Stimulated activated naive CD8-positive, alpha-beta T cell treated with anti-CD3 and anti-CD28 coated beads, Interleukin-15, Interleukin-2, amounts not matched to agents 100 U/mL and 50 U/mL, for 24 hours (primary cell): ENCODE measurements at places on chromosomes 2 and 18.

DNA sequence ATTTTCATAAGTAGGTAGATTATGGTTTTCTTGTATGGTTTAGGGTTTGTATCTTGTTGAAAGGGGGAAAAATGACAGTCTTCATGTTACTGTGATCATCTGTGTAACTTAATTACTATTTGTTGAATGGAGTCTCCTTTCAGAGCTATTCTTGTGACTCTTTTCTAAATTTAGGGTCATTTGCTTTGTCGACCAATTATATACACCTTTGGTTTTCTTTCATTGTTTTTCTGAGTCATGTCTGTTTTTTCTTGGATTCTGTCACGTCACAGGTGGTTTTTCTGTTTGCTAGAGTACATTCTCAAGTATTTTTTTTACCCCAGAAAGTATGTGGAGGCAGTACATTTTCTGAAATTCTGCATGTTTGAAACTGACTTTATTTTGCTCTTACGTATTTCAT lies 43.8 kb upstream of the DYSF start:
- DNase-seq, result no peak

- DNase-seq, result no peak
Measured at GRCh38 chr2:197324801-197325200, 14.2 kb upstream of the ANKRD44 start.

- no peak for DNase-seq
Measured at GRCh38 chr2:216680951-216681629, 14.3 kb downstream of the IGFBP5 start.

GRCh38 chr2:206471524-206472062 lies 28.3 kb downstream of the ADAM23 start:
- no peak for DNase-seq

DNA sequence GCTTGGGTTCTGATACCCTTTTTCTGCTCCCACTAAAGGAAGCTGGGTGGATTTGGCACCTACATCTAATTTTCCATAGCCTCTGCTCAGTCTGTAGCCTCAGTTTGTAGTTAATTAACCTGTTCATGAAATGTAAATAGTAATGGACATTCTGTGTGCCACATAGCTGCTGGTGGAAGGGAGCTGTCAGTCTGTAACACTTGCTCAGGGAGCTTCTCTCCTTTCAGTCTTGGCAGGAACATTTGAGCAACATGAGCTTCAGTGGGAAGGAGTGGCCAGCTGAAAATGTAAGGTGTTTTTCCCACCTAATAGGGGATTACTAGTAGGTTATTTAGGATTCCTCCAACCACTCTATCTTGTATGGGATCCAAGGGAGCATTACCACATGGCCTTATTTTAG lies 203.4 kb downstream of the ASXL3 start:
- no peak for DNase-seq

DNA sequence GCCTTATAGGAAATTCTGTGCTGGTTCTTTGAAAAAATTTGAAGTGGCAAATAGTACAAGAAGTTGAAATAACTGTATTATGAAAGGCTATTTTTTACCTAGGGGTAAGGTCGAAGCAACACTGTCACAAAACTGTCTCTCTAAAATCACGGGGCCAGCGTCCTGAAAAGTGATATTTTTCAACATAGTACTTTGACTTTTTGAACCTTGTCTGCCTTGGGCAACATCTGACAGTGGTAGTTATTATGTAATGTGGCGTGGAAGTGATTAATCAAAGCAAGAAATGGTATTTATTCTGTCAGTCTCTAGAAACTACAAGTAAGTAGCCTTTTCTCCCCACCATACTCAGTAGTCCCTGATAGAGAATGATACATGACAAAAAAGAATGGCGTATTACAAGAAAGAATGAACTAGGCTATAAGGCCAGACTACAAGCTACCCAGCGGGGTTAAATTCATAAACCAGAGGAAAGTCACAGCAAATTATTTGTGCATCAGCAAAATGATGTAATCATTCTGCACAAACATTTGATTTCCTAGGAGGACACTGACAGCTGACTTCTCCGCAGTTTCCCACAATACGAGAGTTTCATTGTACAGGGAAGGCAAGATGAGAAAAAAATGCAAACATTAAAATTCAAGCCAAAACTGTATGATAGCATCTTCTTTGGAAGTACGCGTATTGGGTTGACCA lies 9.8 kb downstream of the GEN1 start:
- DNase-seq, result no peak

DNA sequence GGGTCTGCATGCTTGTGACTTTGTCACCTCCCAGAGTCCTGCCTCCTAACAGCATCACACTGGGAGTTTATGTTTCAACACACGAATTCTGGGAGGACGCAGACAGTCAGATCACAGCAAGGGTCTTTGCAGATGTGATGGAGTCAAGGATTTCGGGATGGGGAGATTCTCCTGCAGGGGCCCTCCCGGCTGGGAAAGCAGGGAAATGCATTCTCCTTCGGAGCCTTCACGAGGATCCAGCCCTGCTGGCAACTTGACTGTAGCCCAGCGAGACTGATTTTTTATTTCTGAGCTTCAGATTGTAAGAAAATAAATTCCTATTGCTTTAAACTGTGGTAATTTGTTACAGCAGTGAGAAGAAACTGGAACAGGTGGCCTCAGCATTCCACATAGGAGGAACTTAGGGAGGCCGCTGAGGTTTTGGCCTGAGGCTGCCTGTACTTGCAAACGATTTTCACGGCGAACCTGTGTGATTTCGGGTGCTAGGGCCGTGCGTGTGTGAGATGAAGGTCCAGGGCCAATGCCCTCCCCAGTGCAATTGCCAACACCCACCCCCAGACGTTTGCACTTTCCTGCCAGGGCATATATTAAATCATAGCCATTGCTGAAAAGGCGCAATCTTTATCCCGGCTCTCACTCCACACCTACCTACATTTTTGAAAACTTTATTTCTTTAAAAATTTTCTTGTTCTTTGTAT lies 79.8 kb downstream of the ASB1 start:
- DNase-seq, result no peak

GRCh38 chr2:80122675-80123074 lies 181.9 kb downstream of the LRRTM1 start:
- DNase-seq, result no peak

- no peak for DNase-seq
Measured at GRCh38 chr2:180524499-180524898, 455.9 kb upstream of the UBE2E3 start.

- DNase-seq, result no peak
Measured at GRCh38 chr18:49768051-49768391, 45.3 kb downstream of the ACAA2 start.

- peak; percentile 39 for DNase-seq
Measured at GRCh38 chr2:9655441-9656269, 24.9 kb upstream of the YWHAQ start.

DNA sequence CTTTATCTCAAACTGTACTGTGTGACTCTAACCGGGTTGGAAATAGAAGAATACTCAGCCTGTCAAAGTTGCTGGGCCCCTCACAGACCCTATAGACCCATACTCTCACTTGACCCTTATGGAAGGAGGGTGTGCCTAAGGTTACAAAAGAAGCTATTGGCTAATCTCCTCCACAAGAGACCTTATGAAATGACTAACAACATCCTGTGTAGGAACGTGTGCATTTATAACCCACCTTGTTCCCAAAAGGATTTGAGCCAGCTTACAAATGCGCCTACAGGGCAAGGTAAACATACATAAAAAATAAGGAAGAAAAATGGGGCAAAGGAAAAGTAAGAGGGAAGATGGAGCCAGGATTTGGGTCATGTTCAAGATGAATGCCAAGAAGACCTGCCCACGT lies 225.4 kb upstream of the SMAD2 start:
- no peak for DNase-seq

- DNase-seq, result no peak
Measured at GRCh38 chr2:86072271-86072858, 33.3 kb downstream of the POLR1A start.

- no peak for DNase-seq
Measured at GRCh38 chr2:37020887-37021796, 54.8 kb upstream of the STRN start.

GRCh38 chr2:214995409-214995808 lies 143.0 kb downstream of the ABCA12 start:
- no peak for DNase-seq

DNA sequence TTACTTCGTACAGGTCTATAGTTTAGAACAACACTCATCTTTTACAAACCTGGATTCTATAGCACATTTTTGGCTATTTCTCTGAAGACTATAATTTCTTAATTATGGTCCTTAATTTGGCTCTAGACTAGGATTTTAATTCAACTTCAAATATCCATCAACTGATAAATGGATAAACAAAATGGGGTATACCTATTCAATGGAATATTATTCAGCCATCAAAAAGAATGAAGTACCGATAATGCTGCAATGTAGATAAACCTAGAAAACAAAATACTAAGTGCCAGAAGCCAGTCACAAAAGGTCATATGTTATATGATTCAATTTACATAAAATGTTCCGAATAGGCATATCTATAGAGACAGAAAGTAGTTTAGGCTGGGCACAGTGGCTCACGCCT lies 15.2 kb upstream of the RIF1 start:
- no peak for DNase-seq

DNA sequence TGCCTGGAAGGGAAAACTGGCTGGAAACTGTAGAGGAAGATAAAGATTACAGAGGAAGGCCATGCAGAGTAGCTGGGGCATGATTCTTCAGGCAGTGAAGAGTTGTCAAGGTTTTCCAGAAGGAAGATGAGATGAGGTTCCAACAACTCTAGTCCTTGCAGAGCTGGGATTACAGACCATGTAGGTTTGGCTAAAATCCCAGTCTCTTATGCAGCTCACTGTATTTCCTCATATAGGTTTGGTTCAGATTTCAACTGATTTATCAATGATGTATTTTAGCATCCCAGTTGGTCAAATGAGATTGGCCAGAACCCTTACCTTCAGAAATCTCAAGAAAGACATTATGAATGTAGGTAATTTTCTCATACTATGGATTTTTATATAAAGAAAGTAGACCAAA lies 16.4 kb downstream of the FAP start:
- no peak for DNase-seq

DNA sequence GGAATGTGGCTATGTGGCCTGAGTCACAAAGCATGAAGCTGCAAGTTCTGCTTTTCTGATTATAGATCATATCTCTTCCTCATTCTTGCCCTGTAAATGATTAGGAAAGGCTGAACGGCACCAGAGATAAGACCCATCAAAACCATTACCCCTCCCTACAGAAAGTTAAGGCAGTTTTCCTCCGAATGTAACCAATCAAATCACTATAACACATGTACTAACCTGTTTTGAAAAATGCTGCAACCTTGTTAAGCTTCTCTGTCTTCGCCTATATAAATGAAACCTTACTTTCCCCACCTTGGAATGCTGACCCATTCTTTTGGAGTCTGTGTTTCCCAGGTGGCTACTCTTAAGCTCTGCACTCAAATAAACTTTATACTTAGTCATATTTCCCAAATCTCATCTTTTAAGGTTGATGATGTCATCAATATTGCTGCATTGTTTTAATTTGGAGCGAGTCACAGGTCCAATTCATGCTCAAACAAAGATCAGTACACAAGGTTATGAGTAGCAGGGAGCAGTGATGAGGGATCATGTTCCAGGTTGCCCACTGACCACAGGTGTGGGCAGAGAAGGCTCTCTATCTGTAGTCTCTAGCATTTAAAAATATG lies 662.3 kb downstream of the IRS1 start:
- DNase-seq, result no peak

DNA sequence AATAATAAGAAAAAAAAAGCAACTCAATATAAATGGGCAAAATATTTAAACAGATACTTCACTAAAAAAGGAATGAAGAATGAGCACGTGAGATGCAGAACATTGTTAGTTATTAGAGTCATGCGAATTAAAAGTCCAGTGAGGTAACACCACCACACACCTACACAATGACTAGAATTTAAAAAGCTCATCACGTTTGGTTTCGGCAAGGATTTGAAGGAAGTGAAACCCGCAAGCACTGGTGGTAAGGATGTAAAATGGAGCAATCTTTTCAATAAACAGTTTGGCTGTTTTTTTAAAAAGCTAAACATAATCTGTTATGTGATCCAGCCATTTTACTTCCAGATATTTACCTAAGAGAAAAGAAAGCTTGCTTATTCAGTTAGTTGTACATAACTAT lies 1181.6 kb upstream of the CELF4 start:
- DNase-seq, result no peak
